GM12864 (cell line): ENCODE measurements at places on chromosomes 1 and 21.

DNA sequence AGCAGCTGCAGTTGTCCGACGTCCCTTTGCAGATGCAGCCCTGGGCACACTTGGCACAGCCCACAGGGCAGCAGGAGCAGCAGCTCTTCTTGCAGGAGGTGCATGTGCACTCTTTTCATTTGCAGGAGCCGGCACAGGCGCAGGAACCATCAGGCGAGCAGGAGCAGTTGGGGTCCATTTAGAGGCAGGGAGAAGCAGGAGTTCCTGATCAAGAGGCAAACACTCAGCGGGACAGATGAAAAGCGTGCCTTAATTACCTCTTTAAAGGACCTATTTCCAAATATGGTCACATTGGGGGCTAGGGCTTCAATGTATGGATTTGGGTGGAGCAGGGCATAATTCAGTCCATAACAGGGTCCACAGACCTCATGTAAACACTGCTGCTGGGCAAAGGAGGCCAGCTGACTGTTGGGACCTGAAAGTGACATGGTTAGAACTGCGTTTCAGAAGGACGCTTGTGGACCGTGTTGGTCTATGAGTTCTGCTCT lies 4.3 kb upstream of the CPLANE2 start:
- DNase-seq: no peak

GRCh38 chr1:160432371-160432786 lies 32.0 kb downstream of the VANGL2 start:
- peak; percentile 92 for DNase-seq

DNA sequence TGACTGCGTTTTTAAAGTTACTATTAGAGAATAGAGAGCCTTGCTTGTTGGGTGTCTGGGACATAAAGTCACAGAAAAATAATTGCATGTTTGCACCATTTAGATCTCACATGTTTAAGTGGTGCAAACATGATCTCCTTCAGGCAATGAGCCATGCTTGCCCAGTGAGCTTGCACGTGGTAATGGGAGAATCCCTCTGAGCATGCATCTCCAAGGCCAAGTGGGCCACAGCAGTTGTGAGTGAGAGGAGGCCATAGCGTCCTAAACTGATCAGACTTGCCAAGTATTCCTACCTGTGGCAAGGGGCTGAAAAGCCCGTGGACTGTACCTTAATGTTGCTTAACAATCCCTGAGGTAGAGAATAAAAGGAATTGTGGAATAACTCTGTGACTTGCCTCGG lies 158.3 kb downstream of the PLA2G4A start:
- DNase-seq: no peak

DNA sequence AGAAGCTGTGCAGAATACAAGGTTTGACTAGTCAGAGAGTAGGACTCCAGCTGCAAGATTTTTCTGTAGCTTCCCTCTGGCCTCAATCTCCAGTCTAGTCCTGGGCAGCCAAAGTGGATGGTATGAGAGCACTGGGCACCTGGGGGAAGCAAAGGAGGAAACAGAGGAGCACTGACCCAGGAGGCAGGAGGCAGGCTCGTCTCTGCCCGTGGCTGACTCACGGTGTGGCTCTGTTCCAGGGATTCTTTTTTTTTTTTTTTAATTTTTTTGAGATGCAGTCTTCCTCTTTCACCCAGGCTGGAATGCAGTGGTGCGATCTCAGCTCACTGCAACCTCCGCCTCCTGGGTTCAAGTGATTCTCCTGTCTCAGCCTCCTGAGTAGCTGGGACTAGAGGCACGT lies 4.1 kb upstream of the NPPB start:
- DNase-seq: no peak

- DNase-seq: no peak
Measured at GRCh38 chr1:213371847-213372619, 321.0 kb downstream of the RPS6KC1 start.

DNA sequence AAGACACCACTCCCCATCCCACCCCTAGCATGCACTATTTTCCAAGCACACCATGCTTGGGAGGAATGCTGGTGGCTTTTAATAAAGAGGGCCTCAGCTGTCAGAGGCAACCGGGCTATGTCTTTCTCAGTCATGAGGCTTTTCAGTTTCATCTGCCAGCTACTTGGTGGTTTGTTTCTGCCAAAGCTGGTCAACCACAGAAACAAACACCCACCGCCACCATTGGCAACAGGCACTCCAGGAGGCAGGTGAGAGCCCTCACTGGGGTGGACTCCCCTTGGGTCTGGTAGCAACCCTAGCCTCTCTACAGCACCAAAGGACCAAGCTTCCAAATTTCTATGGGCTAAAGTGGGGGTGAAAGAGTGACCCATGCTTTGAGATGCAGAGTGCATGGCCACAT lies 54.3 kb upstream of the CD1D start:
- no peak for DNase-seq

DNA sequence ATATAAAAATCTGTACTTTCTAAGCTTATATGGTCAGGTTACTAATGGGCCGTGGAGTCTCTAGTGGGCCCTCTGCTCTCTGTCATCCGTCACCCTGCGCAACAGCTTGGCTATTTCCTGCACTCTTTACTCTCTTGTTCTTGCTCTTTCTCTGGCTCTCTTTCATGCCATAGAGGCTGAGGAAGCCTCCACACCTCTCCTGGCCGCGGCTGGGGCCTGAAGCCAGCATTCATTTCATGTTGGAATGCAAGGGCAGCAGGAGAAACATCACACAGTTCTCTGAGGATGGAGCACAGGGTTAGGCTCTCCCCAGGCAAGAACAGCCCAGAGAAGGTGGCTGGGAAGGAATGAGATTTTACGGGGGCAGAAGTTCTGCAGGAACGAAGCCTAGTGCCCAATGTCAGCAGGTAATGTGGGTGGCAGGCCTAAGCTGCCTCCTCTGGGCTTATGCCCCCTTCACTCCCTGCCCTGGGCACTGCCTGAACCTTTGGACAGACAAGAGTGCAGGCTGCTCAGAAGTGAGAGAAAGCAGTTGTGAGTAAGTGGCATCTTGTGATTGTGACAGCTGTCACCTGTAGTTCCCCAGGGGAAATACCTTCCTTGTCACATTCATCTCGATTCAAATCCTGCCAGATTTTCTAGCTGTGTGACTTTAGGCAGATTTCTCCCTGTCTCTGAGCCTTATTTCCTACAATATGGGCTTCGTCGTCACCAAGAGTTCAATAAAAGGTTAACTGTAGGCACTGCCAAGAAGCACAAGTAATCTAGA lies 3.6 kb upstream of the FHAD1 start:
- DNase-seq: no peak

DNA sequence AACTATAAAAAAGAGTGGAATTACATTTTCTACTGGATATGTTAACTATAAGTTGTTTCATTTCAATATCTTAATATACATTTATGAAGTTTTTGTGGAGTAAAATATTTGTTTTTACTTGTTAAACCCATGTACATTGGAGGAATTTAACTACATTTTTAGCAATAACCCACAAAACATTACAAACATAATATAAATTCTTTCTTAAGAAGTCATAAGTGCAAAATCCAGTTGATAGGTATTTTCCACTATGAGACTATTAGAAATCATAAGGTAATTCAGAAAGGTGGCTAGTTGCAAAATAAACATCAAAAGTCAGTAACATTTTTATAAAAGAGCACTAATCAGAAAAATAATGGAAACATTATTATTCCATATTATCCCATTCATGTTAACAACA lies 73.9 kb upstream of the RRP15 start:
- no peak for DNase-seq

- no peak for DNase-seq
Measured at GRCh38 chr1:34164771-34165391, at the start of gene CSMD2. Gene CSMD2 (minus strand): TSS chr1:34165230. CDS start chr1:34165097, 133 bp downstream.

DNA sequence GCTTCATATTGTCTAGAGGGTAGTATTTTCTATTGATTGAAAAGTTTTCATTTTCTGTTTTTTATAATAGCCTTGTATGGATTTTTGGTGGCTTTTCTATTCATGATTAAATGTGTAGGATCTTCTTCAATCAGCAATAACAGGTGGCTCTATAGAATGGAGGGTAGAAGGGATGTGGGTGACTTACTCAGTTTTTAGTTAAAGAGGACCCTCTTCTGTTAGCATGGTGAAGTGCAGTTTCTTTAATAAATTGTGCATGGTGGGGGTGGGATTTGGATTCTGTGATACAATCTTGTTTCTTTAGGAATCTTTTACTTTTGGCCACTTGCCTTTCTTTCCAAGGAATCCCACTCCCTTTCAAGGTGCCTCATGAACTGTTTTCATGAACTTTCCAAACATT lies 64.7 kb downstream of the SLC35A3 start:
- DNase-seq: no peak

- no peak for DNase-seq
Measured at GRCh38 chr1:35883635-35884101, 659 bp downstream of the AGO1 start.

DNA sequence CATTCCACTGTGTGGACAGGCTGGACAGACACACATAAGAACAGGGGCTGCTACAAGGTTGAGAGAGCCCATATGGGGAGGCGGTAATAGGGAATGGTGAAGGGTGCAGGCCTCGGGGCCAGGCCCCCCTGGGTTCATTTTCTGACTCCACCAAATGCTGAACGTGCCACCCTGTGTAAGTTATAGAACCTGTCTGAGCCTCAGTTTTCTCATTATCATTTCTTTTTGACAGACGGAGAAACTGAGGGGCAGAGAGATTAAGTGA lies 569.5 kb downstream of the PTPRU start:
- DNase-seq: no peak

DNA sequence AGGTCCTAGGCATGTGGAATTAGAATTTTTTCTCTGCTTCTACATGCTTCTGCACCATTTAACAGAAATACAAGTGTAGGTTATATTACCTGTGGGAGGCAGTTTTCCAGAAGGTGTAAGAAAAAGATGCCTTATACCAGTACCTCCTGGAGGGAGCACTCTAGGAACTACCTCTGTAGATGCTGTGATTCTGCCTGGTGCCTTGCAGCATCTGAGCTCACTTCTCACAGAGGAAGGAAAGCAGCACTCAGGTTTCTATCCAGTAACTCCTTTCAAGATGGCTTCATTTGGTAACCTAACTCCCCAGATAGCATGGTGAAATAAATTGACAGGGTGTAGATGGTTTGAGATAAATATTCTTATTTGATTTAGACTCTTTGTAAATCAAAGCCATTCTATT lies 50.3 kb downstream of the GIPC2 start:
- no peak for DNase-seq

GRCh38 chr1:175481126-175482070 lies 262.0 kb downstream of the TNR start:
- DNase-seq: no peak

DNA sequence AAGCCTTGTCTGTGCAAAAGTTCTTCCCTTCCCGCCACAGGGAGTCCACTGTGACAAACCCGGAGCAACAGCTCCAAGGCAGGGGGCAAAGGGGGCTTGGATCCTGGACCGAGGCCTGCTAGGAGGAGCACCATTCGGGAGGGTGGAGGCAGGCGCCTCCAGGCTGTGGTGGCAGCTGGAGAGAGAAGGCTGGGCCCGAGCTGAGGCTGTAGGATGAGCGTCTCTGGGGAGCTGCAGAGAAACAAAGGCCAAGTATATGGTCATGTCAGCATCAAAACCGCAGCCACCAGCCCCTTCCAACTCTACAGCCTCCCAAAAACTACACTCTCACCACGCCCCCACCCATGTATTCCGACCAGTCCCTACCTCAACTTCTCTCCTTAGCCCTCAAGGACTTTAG lies 579 bp downstream of the SH3BP5L start:
- no peak for DNase-seq

DNA sequence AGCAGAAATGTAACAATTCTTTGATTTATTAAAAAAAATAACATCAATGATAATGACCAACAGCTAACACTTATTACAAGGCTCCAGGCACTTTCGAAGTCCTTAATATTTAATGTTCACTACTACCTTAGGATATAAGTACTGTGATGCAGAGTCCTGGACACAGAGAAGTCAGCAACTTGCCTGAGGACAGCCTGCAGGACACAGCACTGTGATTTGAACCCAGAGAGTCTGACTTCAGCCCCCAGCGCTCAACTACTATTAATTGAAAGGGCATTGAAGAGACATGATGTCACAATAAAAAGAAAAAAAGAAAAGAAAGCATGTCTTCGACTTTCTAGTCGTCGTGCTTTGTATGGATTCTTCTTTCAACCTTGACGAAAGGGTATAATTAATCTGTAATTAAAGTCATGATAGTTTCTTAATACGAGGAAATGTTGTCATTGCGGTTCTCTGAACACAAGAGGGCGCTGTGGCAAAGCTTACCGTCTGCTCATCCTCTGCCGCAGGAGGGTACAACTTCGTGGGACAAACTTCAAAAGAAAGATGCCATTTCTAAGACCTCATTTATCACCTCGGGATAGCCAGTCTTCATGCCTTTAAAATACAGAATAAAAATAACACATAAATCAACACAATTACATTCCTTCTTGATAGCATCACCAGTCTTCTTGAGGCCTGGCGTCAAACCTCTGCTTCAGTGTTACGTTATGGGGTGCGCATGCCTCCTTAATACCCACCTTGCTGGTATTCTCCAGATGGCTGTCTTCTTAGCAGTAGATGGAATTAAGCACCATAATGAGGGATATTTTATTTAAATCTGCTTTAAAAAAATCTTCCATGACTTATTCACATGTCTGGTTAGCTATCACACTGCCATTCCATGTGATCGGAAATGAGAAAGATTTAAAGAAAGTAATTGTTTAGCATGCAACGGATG lies 240.1 kb downstream of the DISC1 start:
- DNase-seq: peak; percentile 7

DNA sequence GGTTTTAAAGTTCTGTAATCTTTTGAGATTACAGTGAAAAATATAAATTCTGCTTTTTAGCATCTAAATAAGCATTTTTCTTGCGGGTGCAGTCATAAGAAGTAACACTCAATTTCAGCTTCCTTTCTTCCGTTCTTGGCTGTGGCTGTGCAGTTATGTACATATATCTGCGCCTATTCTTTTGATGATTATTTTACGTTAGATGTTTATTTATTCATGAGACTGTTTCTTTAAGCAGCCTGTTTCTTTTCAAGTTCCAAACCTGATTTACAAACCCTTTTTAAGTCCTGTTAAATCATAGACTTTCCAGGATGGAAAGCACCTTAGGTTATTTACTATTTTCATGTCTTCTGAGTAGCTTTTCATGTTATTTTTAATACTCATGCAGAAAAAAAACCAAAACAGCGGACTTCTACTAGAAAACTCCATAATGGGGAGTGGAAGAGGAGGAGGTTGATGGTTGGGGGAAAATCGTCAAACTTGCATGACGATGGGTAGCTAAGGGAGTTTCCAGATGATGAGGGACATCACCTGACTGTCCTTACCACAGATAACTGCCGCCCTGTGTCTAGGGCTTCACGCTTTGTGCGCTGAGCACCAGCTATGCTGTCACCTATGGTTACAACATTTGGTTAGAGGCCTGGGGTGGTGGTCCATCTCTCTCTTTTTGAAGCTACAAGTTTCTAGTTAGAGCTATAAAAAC lies 2.6 kb downstream of the PRDM2 start:
- DNase-seq: peak; percentile 82

- no peak for DNase-seq
Measured at GRCh38 chr1:3689138-3689750, 36.9 kb downstream of the TP73 start.

DNA sequence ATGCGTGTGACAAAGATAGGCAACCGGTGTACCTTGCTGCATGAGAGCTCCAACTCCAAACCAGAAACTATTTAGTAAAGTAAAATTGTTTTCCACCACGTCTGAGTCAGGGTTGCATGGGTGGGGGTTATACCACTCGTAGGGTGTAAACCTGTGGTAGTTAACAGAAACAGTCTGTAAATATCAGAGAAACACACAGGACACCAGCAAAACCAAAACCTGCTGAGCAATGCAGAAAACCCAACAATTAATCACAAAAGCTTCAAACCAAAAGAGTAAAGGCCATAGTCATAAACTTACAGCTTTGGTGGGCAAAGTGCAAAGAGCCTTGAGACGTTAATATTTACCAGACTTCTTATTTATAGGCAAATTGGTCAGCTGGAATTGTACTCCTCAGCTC lies 282.7 kb downstream of the BACH1 start:
- no peak for DNase-seq
